Pancreas (tissue), 10 donors: ENCODE measurements at places on chromosomes 4 and X. TPM values are rescaled to one million over a fixed set of nuclear protein-coding genes. Genes with fewer than 3 reads are reported as not detected.
A peak's percentile ranks its signal among the peaks of the same experiment; 100 is the strongest.

- peak; percentile 43 for DNase-seq
These were observed 869 bp upstream of the ADD1 start for GRCh38 chr4:2842687-2843262.

DNA sequence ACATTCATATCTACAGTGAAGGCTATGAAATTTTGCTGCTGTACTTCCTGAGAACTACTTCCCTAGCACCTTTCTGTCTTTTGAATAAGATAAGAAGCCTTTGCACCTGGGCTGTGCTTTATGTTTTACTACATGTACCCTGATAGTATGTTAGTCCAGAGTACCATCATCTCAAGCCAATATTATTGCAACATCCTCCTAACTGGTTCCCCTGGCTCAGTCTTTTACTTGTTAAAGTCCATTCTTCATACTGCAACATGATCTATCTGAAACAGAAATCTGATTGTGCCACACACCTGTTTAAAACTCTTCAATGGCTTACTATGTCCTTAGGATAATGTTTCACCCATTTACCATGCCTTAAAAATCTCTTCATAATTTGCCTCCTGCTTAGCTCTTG lies 102.3 kb downstream of the AGTR2 start:
- DNase-seq = no peak

- DNase-seq = no peak
These were observed 128.9 kb downstream of the REELD1 start for GRCh38 chr4:146343199-146343598.

- no peak for DNase-seq
These were observed 69.7 kb upstream of the PPP3CA start for GRCh38 chr4:101417046-101417445.

PHKA1 gene
- polyA plus RNA-seq = 4.3 TPM

- no peak for DNase-seq
These were observed 440.2 kb downstream of the INPP4B start for GRCh38 chr4:142405695-142406498.

SATL1 gene
- polyA plus RNA-seq = not detected

GRCh38 chr4:86596807-86597206 lies 2.7 kb downstream of the PTPN13 start:
- DNase-seq = no peak

GRCh38 chr4:190014771-190015537 lies 12.1 kb downstream of the FRG2 start:
- DNase-seq = no peak

- DNase-seq = no peak
These were observed 158.8 kb downstream of the RBM46 start for GRCh38 chr4:154939851-154940250.

- no peak for DNase-seq
These were observed 32.8 kb downstream of the CLDN2 start for GRCh38 chrX:106952988-106953387.

- DNase-seq = no peak
These were observed 1316.3 kb downstream of the STIM2 start for GRCh38 chr4:28176942-28177341.

LPAR4 gene
- not detected for polyA plus RNA-seq

GLA gene
- 20.5 TPM for polyA plus RNA-seq

PWWP3B gene
- 6.9 TPM for polyA plus RNA-seq

GRCh38 chrX:149531599-149531998 lies 9.2 kb upstream of the EOLA1 start:
- no peak for DNase-seq

DNA sequence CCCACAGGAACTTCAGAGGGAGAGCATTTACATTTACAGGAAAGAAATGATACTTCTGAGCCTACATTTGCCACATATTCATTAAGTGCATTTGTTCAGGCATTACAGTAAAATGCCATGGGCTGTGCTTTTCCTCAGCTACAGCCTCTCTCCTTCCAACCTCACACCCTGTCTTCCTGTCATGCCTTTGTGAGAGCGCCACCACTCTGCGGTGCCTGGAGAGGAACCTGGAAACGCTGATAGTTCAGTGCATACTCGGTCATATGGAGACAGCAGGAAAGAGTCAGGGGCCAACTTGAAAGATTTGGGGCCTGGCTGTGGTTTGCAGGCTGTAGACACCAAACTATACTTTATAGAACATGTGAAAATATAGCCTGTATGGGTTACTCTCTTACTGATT lies 40.5 kb downstream of the NFKB1 start:
- DNase-seq = no peak

CC2D2A gene
- polyA plus RNA-seq = 6.2 TPM

GRCh38 chrX:132622130-132622529 lies 133.3 kb upstream of the MBNL3 start:
- no peak for DNase-seq

- DNase-seq = no peak
These were observed 51.6 kb downstream of the SCFD2 start for GRCh38 chr4:53314252-53314651.

DNA sequence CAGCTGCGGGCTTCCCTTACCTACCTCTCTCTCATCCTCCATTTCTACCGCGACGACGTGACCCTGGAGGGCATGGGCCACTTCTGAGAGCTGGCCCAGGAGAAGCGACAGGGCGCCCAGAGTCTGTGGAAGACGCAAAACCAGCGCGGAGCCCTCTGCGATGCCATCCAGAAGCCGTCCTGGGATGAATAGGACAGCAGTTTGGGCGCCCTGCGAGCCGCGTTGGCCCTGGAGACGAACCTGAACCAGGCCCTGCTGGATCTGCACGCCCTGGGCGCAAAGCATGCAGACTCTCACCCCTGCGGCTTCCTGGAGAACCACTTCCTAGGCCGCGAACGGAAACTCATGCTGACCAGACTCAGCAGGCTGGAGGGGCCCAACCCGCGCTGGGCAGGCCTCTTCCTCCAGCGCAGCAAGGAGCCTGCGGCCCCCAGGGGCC lies 52.7 kb upstream of the TMPRSS11F start:
- no peak for DNase-seq

- peak; percentile 18 for DNase-seq
These were observed 120.4 kb downstream of the CT47B1 start for GRCh38 chrX:120755066-120755846.

- no peak for DNase-seq
These were observed 15.8 kb upstream of the IGFBP7 start for GRCh38 chr4:57125996-57126395.

DNA sequence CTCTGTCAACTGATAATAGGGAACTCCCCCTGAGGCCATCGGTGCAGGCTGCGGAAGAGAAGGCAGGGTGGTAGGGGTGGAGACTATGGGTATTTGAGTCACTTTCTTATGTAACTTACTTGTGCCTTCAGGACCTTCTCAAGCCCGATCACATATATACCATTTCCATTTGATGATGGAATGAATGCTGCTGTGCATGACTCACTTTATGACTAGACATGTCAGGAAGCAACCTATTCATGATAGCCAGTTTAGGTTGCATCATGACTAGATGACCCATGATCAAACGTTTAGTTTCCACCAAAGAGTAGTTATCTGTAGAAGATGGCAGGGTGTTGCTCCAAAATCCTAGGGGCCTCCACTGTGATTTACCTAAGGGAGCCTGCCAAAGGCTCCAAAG lies 435.5 kb downstream of the DTHD1 start:
- DNase-seq = no peak

DNA sequence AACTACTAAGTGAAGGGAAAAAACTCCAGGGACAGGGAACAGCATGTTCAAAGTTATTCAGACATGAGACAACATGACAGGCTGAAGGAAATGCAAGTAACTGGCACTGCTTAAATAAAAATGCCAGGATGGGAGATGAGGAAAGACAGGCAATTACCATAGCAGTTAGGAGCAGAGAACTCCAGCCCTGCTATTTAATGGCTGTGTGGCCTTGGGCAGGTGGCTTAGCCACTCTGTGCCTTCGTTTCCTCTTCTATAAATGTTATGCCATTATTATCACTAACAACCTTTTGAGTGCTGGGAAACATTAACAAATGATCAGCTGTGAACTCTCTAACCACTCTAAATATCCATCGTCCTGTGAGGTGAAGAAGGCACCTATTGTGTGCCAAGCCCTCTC lies 32.7 kb downstream of the PROM1 start:
- no peak for DNase-seq

TMEM31 gene
- polyA plus RNA-seq = 0.35 TPM

DNA sequence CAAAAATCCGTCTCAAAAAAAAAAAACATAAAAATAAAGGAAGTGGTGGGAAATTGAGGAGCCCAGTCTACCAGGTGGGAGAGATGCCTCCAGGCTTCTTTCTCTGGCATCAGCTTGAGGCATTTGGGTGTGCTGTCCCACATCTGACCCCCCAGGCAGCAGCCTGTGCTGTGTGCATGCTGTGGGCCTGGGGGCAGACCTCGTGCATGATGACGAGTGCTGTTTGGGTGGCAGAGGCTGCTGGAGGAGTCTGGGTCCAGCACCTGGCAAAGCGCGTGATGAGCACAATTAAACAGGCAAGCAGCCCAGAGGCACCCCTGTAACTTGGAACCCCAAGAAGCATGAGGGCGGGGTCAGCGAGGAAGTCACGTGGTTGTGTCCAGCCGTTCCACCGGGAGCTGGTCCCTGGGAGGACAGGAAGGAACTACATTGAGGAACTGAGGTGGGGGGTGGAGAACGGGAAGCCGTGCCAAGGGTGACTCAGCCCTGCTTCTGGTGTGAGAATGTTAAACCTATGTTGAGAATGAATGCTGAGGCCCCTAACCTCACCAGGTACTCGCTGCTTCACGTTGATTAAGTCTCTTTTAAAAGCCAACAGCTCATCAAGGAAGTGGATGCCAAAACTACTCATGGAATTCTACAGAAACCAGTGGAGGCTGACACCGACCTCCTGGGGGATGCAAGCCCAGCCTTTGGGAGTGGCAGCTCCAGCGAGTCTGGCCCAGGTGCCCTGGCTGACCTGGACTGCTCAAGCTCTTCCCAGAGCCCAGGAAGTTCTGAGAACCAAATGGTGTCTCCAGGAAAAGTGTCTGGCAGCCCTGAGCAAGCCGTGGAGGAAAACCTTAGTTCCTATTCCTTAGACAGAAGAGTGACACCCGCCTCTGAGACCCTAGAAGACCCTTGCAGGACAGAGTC lies 6.1 kb downstream of the TACC3 start:
- DNase-seq = peak; percentile 60

- DNase-seq = peak; percentile 9
These were observed 777 bp upstream of the CASK start for GRCh38 chrX:41923978-41924683.

SMIM14 gene
- polyA plus RNA-seq = 22.6 TPM

TASL gene
- 0.27 TPM for polyA plus RNA-seq

DNA sequence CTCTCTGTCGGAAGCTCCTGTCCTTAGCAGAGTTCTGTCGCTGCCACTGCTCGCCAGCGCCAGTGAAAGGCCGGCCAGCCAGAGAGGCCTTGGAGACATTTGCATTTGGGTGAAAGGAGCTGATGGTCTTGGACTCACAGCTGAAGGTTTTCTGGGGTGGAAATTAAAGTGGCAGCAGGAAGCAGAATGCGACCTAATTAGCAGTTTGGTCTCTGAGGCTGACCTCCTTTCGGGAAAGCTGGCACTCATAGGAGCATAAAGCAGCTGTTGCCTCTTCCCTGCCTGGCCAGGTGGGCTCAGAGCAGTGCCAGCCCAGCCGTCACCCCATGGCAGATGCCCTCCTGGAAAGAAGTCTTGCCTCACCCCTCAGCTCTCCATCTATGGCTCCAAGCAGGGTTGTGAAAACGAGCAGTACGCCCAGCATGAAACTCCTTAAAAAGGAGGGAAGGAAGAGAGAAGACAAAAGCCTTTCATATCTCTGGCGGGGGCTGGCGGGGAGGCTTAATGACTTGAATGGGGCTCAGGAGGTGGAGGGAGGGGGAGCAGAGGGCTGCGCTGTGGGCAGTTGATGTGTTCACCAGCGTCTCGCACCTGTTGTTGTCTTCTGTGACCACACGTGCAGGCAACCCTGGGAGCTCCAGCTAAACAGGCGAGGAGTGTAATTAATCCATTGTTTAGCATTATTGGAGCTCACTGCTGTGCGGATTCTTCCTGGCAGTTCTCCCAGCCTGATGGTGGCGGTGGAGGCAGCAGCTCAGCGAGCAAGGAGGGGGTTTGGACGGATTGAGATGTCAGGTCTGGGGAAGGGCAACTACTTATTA lies 264.0 kb downstream of the MID1IP1 start:
- DNase-seq = no peak

RNF128 gene
- polyA plus RNA-seq = 19.8 TPM

ADD1 gene
- 160 TPM for polyA plus RNA-seq

DNA sequence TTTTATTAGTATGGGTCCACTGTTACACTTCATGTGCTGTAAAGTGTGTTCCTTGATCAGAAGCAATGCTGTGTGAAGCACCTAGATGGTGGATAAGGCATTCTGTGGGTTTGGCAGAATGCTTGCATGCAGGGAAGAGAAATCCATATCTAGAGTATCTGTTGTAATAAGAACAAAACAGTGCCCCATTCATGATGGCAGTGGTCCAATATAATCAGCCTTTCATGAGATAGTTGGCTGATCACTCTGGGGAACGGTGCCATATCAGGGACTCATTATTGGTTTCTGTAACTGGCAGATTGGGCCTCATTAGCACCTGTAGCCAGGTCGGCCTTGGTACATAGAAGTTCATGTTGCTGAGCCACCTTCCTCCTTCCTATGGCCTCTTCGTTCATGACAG lies 28.7 kb downstream of the STIM2 start:
- DNase-seq = no peak

XG gene
- 0.11 TPM for polyA plus RNA-seq

CLDN22 gene
- polyA plus RNA-seq = 0.02 TPM

DNA sequence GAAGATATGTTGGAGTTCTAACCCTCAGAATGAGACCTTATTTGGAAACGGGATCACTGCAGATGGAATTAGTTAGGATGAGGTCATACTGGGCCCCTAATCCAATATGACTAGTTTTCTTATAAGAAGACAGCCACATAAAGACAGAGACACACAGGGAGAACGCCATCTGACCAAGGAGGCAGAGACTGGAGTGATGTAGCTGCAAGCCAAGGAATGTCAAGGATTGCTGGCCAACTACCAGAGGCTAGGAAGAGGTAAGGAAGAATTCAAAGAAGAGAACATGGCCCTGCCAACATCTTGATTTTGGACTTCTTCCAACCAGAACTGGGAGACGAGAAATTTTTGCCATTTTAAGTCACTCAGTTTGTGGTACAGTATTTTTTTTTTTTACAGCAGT lies 152.8 kb upstream of the DIPK2B start:
- DNase-seq = no peak

- peak; percentile 64 for DNase-seq
These were observed 19.3 kb downstream of the NOA1 start for GRCh38 chr4:56958111-56958517.

DNA sequence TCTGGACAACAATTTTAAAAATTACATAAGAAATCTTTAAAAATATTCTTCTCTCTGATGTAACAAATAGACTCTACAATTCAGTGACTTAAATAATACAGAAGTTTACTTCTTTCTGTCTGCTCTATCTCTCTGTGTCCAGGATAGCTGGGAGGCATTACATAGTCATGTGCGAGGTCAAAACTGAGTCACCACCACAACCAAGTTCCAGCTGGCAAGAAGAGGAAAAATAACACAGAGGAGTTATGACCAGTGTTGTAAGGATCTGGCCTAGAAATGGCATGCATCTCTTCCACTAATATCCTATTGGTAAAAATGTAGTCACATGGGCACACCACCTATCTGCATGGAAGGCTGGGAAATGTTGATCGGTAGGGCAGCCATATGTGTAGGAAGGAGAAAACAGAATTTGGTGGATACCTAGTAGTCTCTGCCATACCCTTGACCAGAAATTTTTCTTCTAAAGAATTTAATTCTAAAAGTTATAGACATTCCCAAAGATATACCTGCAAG lies 39.4 kb upstream of the WDFY3 start:
- no peak for DNase-seq
